Stimulated activated CD8-positive, alpha-beta memory T cell treated with anti-CD3 and anti-CD28 coated beads, Interleukin-4, amount 100 ng/mL, for 1 hour (primary cell): ENCODE measurements at places on chromosomes 1 and 21.

DNA sequence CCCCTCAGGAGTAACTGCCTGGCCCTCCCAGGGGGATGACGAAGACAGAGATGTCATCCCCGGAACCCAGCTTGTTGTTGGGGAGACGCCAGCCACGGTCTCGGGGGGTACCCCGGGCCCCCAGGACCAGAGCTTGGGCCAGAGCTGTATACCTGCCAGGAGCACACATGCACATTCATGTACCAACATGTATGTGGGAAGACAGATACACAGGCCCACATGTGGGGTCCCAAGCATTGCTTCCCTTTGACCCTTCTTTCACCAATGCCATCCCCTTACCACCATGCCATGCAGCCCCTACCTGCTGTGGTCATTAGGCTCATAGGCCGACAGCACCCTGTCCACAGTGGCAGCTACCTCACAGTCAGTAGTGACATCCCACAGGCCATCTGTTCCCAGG lies 3.2 kb upstream of the RHOC start:
- no peak for DNase-seq

- DNase-seq = no peak
Measured at GRCh38 chr1:86938855-86939254, 24.4 kb downstream of the HS2ST1 start.

GRCh38 chr21:44896561-44897286 lies 23.2 kb upstream of the PTTG1IP start:
- DNase-seq = no peak

DNA sequence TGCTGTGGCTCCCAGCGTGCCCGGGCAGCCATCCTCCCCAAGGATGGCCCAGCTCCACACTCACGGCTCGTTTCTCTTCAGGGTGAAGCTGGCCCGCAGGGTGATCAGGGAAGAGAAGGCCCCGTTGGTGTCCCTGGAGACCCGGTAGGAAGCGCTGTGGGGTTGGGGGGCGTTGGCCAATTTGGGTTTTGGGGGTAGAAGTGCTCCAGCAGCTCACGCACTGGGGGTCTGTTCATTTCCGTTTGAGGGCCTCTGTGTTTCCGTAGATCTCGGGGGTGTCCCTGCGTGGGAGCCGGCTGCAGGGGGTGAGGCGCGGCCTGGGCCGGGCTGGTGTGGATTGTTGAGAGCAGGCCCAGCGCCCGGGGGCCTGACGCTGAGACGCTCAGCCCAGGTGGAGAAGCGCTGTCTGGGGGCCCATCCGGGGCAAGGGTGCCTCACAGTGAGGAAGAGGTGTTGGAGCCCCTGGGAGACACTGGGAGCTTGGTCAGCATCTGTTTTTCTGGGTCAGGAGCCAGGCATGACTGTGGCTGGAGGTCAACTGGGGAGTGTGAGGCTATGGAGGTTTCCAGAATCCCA lies 12.6 kb downstream of the COL6A1 start:
- DNase-seq = no peak

DNA sequence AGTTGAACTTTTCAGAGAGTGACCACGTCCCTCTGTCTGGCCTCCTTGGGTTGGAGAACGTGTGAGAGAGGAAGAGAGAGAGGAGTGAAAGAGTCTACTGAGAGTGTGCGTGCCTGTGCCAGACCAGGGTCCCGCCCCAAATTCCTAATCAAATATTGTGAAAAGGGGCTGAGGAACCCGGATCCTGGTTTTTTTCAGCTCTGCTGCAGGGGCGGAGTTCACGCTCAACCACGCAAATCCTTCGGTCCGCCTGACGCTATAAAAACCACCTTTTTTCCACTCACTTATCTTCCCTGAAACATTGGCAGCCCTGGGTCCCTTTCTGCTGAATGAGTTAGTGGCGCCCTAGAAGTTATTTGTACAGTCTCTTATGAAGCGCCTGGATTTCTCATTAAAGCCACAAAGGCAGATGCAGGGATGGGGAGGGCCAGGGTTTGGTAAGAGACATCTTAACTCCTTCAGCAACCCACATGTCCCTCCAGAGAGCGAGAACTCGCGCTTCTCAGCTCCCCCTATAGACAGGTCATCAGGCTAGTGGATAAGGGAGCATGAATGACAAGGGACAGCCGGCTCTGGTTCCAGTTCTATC lies at the start of gene FMOD:
FMOD (minus strand) TSS at position 86 of the 589 bp plus-strand sequence. CDS start 2,852 bp downstream, outside the sequence.
- DNase-seq = no peak

GRCh38 chr21:36385233-36386030 lies at the start of gene CHAF1B:
TSS of gene CHAF1B (plus strand) at chr21:36385392. CDS start at chr21:36386137, 745 bp downstream.
- DNase-seq = peak; percentile 52

DNA sequence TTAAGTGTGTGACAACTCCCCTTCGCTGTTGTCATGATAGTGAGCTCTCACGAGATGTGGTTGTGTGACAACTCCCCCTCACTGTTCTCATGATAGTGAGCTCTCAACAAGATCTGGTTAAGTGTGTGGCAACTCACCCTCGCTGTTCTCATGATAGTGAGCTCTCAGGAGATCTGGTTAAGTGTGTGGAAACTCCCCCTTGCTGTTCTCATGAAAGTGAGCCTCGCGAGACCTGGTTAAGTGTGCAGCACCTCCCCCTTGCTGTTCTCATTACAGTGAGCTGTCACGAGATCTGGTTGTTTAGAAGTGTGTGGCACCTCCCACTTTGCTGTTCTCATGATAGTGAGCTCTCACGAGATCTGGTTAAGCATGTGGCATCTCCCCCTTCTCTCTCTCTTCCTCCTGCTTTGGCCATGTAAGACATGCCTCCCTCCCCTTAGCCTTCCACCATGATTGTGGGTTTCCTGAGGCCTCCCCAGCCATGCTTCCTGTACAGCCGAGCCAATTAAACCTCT lies 25.1 kb upstream of the LSS start:
- DNase-seq = no peak

- no peak for DNase-seq
Measured at GRCh38 chr1:221868593-221869303, 126.9 kb upstream of the DUSP10 start.

- DNase-seq = no peak
Measured at GRCh38 chr1:18960821-18961220, 4.3 kb upstream of the IFFO2 start.

DNA sequence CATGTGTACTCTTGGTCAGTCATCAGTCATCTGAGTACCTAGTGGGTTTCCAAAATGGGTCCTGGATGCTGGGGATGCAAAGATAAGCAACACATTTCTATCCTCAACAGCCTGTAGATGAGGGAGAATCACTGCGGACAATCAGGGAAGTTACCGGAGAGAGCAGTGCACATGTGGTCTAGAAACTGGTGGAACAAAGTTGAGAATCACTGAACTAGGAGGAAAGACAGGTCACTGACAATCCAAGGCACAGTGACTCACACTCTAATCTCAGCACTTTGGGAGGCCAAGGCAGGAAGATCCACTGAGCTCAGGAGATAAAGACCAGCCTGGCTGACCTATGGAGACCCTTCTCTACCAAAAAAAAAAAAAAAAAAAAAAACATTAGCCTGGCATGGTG lies 31.4 kb upstream of the LGALS8 start:
- no peak for DNase-seq

DNA sequence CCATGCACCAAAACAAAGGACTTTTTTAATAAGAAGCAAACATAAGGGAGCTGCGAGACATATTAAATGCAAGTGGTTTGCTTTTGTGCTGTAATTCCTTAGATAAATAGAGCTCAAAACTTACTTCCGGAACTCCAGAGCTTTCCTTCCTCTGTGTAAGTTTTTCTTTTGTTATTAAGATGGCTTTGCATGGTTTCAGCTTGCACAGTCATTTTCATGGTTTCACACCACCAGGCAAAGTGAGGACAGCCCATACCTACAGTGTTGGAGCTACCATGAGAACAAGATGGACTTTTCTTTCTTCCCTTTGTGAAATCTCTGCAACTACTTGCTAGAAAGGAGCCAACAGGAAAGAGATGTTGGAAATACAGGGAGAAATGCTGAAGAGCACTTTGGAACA lies 368.0 kb downstream of the SETD4 start:
- DNase-seq = no peak

DNA sequence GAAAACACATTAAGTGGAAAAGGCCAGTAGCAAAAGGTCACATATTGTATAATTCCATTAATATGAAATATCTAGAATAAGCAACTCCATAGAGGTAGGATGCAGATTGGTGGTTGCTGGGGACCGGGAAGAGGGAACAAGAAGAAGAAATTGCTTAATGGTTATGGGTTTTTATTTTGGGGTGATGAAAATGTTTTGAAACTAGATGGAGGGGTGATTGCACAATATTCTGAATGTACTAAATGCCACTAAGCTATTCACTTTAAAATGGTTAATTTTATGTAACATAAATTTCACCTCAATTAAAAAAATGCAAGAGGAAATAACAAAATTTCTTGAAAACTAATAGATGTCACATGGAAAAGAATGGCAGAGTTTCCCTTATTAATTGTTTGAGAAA lies 6.7 kb downstream of the KIAA0040 start:
- no peak for DNase-seq

DNA sequence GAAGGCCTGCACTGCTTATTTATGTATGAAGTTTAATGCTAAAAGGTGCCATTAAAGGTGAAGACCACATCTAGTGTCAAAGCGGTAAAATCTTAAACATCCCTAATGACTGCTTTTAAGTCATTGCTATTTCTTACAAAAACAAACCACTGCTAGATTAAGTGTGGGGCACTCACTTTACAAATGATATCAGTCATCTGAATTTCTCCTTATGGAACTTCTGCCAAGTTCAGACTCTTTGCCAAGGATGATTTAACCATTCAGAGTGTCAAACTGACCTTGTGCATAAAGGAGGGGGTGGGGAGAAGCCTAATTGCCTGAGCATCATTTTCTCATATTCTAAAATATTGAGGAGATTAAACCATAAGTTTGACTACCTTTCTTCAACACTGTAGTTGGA lies 271.5 kb downstream of the TGFB2 start:
- DNase-seq = no peak

- no peak for DNase-seq
Measured at GRCh38 chr1:233189526-233189925, 106.0 kb downstream of the PCNX2 start.

DNA sequence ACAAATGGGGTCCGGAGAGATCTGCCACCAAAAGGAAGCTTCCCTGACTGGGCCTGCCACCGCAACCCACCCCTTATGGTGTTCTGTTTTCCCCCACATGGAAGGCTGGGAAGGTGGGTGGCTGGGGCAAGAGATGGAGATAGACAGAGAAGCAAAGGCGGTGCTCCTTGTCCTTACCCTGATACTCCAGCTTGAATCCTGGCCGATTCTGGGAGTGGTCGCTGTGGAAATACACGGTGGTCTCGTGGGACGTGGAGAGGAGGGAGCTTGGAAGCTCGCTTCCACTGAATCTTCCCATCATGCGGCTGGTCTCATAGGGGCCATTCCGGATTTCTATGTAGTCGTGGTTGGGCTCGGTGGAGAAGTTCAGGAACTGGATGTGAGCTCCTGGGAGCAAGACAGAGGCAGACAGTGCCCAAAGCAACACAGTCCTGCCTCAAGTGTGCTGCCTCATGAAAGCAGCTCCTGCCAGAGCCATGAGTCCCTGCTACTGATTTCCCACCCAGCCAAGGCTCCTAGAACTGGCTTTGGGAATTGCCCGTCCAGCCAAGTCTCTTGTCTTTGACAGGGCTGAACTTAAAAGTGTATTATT lies 138.5 kb downstream of the ZSCAN20 start:
- no peak for DNase-seq

DNA sequence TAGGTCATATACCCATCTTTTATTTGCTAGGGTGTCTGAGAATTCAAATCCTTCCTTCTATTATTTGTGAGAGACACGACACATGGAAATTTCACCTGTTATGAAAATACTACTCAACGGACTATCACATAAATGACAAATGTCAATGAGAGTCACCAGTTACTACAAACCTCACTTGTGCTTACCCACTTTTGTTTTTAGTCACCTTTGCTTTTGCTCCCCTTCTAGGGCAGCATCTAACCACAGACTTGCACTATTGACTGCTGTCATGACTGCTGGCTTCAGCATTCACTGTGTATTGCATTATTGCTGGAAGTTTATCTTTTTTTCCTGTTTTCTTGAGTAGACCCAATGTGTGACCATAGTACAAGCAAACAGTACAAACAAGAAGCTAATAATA lies 1048.0 kb downstream of the PLA2G4A start:
- no peak for DNase-seq
